T-helper 2 cell treated with Interferon-gamma antibody and Interleukin-4, amounts not matched to agents 100 ng/mL and 5 ng/mL, for 36 hours (primary cell): ENCODE measurements at places on chromosomes 12 and 14. TPM values are rescaled to one million over a fixed set of nuclear protein-coding genes. Genes with fewer than 3 reads are reported as not detected.

Gene HOXC4
- not detected in 2 replicates for total RNA-seq

Gene TRPV4
- total RNA-seq, result not detected in 2 replicates

Gene PRKD1
- total RNA-seq, result not detected in 2 replicates

Gene CDKL1
- 10.6 and 13.6 TPM in 2 replicates for total RNA-seq

Gene RERG
- total RNA-seq, result not detected in 2 replicates

Gene RIMBP2
- total RNA-seq, result not detected in 2 replicates

Gene MUCL1
- total RNA-seq, result not detected in 2 replicates

Gene STAT2
- total RNA-seq, result 159 and 164 TPM in 2 replicates

Gene TAS2R9
- not detected in 2 replicates for total RNA-seq

Gene DPF3
- total RNA-seq, result 2.5 and 2.7 TPM in 2 replicates

Gene RDH16
- total RNA-seq, result 0.23 and 0.32 TPM in 2 replicates

Gene ING4
- 20.7 and 21.3 TPM in 2 replicates for total RNA-seq

Gene BEGAIN
- total RNA-seq, result 2.2 and 2.8 TPM in 2 replicates

Gene TAS2R30
- 3.7 and 3.8 TPM in 2 replicates for total RNA-seq

Gene ENDOU
- 0.07 TPM in 1 of 2 replicates, not detected in the other for total RNA-seq

Gene KRT86
- total RNA-seq, result 0.48 and 0.50 TPM in 2 replicates

Gene SERPINA1
- 0.16 TPM in 1 of 2 replicates, not detected in the other for total RNA-seq

Gene ANO2
- total RNA-seq, result not detected in 2 replicates

Gene FGF23
- total RNA-seq, result not detected in 2 replicates

Gene MAP3K9
- 5.6 and 5.7 TPM in 2 replicates for total RNA-seq

Gene DCN
- total RNA-seq, result not detected in 2 replicates

Gene CAND1
- total RNA-seq, result 157 TPM in 2 replicates

Gene ABHD12B
- 0.14 TPM in 1 of 2 replicates, not detected in the other for total RNA-seq

Gene KRT81
- total RNA-seq, result 0.11 TPM in 1 of 2 replicates, not detected in the other

Gene AKAP5
- total RNA-seq, result 1.5 TPM in 2 replicates

Gene SLC6A13
- total RNA-seq, result 0.18 TPM in 1 of 2 replicates, not detected in the other

Gene OR6C2
- total RNA-seq, result not detected in 2 replicates

Gene TEX52
- 0.16 TPM in 1 of 2 replicates, not detected in the other for total RNA-seq

Gene COCH
- 0.80 and 1.3 TPM in 2 replicates for total RNA-seq

Gene KLHDC1
- 1.1 and 1.5 TPM in 2 replicates for total RNA-seq

Gene PIANP
- total RNA-seq, result not detected in 2 replicates

Gene CYP27B1
- 4.2 and 4.3 TPM in 2 replicates for total RNA-seq

Gene SYT1
- total RNA-seq, result not detected in 2 replicates

Gene PZP
- not detected in 2 replicates for total RNA-seq

Gene MAP1LC3B2
- 0.50 and 0.77 TPM in 2 replicates for total RNA-seq

Gene KRT3
- total RNA-seq, result not detected in 2 replicates

Gene PTPRO
- 3.5 and 4.0 TPM in 2 replicates for total RNA-seq

Gene KRT4
- total RNA-seq, result not detected in 2 replicates

Gene LBHD2
- total RNA-seq, result not detected in 2 replicates

Gene TMEM179
- total RNA-seq, result 0.11 and 0.30 TPM in 2 replicates

Gene AQP6
- not detected in 2 replicates for total RNA-seq

Gene ADCK1
- total RNA-seq, result 3.7 and 4.5 TPM in 2 replicates
